ENCODE measurements at places on chromosomes 13 and 19.

GRCh38 chr19:49954933-49955332, 6.0 kb downstream of the SIGLEC11 start:
- no peak for DNase-seq

- DNase-seq = no peak
Measured at GRCh38 chr19:28487999-28488398, 725.0 kb downstream of the UQCRFS1 start.

DNA sequence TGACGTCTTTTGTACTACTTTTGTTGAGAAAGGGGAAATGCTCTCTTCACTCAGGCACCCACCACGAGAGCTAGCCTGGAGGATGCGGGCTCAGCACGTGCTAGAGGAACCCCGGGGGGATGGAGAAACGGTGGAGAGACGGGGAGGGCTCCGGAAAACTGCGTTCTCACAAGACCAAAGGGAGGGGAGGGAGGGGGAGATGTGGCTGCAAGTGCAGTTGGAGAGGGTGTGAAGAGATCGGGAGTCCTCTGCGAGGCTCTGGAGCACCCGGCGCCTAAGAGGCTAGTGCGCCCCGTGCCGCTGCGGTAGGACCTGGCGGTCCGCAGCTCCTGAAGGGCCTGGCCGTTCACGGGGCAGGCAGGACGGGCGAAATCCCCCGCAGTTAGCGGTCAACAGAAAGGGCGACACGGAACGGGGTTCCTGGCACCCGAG, 43.4 kb upstream of the XPO4 start:
- DNase-seq = no peak

DNA sequence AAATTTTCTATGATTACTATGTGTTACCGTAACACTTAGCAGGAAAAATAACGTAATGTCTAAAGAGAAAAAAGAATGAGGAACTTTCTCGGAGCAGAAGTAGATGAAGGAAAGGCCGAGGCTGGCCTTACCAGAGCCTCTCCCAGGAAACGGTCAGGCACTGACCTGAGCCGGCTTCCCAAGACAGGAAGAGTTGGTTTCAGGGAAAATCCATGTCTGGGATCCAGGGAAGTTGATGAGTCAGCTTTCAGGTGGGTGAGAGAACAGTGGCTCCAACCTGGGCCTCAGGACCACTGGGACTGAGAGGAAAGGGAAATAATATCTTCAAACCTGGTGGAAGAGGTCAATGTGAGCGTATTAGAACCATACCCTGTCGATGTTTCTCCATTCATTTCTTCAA, 93.3 kb upstream of the UBL3 start:
- no peak for DNase-seq

DNA sequence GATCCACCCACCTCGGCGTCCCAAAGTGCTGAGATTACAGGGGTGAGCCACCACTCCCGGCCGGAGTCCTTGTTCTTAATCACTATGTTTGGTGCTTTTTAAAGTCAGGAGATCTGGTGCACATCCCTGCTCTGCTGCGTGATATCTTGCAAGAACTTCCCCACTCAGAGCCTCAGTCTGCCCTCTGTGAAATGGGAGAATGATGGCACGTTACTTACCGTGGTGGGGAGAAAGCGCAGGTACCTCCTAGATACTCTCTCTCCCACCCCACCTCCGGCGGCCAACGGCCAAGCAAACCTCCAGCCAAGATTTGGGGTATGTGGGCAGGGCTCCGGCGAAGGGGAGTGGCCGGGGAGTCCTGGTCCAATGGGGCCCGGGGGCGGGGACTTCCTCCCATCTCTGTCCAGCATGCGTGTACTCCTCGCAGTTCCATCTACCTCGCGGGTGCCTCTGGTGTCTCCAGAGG, at the start of gene RYR1:
Gene RYR1 (plus strand): TSS at position 424 of the 466 bp plus-strand sequence. CDS start 139 bp downstream, outside the sequence.
- DNase-seq = peak; percentile 44

GRCh38 chr19:42683917-42684513, 56.3 kb downstream of the PSG3 start:
- DNase-seq = peak; percentile 4

DNA sequence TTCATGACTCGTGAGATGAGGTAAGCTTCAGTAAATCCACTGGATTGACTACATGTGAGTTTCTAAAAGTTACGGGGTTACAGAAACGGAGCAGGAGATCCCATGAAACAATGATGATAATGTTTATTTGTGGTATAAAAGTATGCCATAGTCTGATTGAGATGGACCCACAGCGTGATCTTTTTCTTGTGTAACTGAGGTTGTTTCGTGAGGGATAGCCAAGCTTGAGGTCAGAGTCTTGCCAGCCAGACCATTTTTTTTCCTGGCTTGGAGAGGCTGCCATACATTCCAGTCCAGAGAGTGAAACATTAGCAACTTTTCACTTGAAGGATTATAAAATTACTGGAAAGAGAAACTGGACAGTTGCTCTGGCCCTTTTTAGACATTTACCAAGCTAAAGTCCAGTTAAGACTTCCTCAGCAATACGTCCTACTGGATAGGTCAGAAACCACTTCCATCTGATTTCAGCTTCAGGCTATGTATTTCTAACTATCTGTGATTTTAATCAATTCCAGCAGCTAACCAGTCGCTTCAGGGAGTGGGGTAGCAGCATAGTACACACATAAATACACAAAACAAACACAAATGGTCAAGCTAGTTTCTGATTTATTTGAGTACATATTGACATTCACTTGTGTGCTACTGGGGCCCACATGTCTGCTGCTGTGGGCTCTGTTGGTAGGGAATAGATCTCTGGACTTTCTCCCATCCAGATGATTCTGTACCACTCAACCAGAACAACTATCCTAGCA, 194.6 kb downstream of the POSTN start:
- DNase-seq = no peak
